GM13977 (cell line): ENCODE measurements at places on chromosomes 7 and 10.

- no peak for DNase-seq
Observed at GRCh38 chr10:58888957-58889356, 287.5 kb upstream of the PHYHIPL start.

- DNase-seq: no peak
Observed at GRCh38 chr10:129932182-129932581, 31.9 kb downstream of the EBF3 start.

DNA sequence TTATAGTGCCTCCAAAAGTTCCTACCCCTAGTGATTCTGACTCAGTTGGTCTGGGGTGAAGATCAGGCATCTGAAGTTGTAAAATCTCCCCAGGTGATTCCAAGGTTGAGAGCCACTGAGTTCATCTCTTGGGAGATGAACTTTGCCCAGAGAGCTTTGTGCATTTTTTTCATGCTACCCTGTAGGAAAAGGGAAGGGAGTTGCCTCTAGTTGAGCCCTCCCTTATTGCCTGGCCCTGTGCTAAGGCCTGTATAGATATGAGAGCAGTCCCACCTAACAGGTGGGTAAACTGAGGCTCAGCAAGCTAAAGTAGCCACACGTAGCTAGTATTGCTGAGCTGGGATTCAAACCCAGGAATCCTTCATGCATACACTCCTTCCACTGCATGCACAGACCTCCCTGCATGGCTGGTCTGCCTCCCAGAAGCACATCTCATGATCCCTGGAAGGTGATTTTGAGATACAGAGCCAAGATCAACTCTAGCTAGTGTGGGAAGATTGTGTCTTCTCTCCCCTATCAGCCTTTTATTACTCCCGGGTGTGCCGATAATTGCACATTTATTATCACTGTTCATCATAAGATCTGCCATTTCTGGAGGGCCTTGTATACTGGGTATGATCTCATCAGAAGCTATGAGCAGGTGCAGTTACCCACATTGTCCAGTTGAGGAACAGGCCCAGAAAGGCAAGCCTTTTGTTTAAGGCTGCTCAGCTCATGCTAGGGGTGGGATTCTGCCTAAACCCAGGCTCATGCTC is 47.0 kb downstream of the TBATA start:
- DNase-seq: no peak

- DNase-seq: no peak
Observed at GRCh38 chr10:85645053-85645452, 721.5 kb downstream of the GRID1 start.

DNA sequence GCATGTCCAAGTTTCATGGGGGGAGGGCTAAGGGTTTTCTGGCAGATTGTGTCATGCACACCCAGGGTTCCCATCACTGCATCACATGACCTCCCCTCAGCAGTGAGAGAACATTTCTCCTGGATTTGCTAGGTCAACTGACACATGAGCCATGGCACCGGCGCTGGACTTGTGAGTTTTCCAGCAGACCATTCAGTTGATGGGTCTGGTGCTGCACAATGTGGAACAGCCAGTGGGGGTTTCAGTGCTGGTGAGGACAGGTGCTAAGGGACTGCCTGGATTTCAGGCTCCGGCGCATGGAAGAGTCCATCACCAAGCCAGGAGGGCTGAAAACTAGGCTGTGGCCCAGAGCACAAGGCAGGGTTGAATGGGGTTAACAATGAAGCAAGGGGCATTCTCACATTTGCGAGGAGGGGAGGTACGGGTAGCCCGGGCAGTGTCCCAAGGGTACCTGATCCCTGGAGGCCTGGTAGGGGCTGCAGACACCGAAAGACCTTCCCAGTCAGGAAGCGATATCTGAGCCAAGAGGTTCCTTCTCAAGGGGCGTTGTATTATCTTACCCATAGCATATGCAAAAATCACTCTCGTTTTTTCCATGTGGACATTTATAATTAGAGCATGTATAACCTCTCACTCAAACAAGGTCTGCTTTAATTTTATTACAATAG is 203.0 kb downstream of the TNS3 start:
- no peak for DNase-seq

GRCh38 chr7:134820778-134821177 is 41.3 kb downstream of the CALD1 start:
- no peak for DNase-seq

DNA sequence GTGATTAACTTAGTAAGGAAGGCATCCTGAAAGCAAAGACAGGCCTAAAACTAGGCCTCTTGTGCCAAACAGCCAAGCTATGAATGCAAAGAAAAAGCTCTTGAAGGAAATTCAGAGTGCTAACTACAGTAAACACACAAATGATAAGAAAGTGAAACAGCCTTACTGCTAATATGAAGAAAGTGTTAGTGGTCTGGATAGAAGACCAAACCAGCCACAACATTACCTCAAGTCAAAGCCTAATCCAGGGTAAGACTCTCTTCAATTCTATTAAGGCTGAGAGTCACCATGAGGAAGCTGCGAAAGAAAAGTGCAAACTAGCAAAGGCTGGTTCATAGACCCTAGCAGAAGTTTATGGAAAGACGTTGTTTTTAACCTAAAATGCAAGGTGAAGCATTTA is 66.0 kb downstream of the IPMK start:
- no peak for DNase-seq

- DNase-seq: no peak
Observed at GRCh38 chr7:130994378-130995115, 260.5 kb upstream of the KLF14 start.

DNA sequence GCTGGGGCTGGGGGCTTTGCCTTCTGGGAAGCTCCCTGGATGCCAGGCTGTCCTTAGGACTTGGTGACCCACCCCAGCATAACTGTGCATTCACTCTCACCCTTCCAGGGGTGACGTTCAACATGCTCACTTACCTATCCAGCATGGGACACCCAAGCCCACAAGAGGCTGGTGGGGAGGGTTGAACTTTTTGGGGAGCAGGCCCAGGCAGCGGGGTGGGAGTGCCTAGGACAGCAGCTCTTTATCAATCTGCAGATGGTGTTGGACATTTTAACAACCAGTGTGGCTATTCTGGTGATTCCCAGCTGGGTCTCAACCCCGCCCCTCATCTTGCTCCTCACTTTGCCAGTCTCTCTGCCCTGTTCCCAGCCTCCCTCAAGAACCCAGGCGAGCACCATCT is 86.4 kb downstream of the CDH23 start:
- DNase-seq: no peak

DNA sequence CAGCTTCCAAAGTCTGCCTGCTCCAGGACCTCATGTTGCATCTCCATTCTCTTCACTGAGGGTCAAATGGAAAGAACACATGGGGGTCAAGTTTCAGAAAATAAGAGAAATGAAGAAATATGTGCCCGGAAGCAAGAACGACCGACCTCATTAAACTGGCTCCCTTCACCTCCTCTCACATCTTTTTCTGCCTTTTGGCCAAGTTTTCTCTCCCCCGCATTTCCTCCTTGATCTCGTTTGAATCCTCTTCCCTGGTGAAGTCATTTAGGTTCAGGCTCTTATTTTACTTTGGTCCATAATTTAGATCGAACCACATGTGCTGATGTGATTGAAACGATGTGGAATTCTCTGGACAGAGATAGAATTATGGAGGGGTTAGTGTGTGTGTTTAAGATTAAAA is 44.2 kb downstream of the EGFR start:
- DNase-seq: no peak

- no peak for DNase-seq
Observed at GRCh38 chr7:69110450-69111050, 487.7 kb upstream of the AUTS2 start.

DNA sequence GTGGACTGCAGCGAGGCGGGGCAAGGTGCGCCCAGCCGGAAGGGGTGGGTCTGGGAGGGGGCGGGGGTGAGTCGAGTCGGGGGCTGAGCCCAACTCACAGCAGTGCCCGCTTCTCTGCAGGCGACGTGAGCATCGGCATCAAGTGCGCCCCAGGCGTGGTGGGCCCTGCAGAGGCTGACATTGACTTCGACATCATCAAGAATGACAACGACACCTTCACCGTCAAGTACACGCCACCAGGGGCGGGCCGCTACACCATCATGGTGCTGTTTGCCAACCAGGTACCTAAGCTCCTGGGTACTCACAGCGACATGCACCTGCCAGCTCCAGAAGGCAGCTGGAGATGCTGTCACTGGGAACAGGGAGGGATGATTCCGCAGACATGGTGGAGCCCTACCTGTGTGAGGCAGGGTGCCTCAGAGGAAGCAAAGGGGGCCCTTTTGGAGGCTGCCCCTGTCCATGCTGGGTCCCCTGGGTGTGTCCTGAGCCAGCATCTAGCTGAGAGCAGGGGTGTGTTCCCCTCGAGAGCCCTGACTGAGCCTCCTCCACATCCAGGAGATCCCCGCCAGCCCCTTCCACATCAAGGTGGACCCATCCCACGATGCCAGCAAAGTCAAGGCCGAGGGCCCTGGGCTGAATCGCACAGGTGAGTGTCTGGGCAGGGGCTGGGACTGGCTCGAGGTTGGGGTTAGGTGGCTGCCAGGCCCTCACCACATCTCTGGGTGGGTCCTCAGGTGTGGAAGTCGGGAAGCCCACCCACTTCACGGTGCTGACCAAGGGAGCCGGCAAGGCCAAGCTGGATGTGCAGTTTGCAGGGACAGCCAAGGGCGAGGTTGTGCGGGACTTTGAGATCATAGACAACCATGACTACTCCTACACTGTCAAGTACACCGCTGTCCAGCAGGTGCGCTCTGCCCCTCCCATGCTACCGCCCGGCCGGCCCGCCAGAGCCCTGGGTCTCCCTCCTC is 12.8 kb downstream of the FLNC start:
- DNase-seq: peak; percentile 32
